Activated T-cell treated with anti-CD3 and anti-CD28 coated beads, Interleukin-2, amount 50 U/mL, for 72 hours (primary cell): ENCODE measurements at places on chromosomes 2 and 18. TPM values are rescaled to one million over a fixed set of nuclear protein-coding genes. Genes with fewer than 3 reads are reported as not detected.
A peak's percentile ranks its signal among the peaks of the same experiment; 100 is the strongest.

DNA sequence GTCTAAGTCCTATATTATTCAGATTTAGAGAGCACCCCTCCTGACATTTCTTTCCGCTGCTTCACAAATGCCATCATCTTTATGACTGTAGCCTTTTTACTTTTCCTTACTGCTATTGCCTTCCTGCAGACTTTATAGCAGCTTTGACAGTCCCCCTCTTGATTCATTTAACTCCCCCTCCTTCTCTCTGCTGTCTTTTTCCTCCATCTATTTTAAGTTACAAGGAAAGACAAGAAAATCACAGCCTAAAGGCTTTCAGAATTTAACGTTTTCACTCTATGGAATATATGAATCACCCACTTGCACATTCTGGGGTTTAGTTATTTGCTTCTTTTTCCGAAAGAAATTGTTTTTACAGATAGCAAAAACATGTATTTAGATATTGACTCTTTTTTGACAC is 183.4 kb upstream of the SETBP1 start:
- no peak overlapping the region for H3K4me3 ChIP-seq
- no peaks in the 10 kb centered on the region for H3K27me3 ChIP-seq
- no peak for DNase-seq
- H3K36me3 ChIP-seq = no peaks in the 10 kb centered on the region
- H3K27ac ChIP-seq = no peak overlapping the region
- H3K4me1 ChIP-seq = no peaks in the 10 kb centered on the region

DNA sequence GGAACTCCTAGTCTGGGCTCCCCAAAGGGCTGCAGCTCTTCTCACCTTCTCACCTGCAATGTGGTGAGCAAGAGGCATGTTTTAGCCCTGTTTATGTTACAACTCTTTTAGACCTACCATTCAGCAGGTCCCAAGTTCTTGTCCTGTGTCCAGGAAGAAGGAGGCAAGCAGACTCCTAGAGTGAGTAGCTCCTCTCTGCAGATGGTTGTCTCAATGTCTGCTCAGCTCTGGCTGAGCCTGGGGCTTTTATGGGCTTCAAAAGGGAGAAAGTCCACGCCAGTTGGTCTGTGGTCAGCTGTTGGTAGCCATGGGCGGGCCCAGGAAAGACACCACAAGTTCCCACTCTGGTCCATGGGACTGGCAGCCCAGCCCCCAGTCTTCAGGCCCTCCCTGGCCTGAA is 148.1 kb upstream of the HS6ST1 start:
- no peak for DNase-seq
- H3K27ac ChIP-seq = no peak overlapping the region
- H3K36me3 ChIP-seq = peaks cover 13% of the 10 kb centered on the region
- no peaks in the 10 kb centered on the region for H3K27me3 ChIP-seq
- no peak overlapping the region for H3K4me3 ChIP-seq
- no peaks in the 10 kb centered on the region for H3K4me1 ChIP-seq

Gene SLC30A3
- 1.5 TPM for total RNA-seq

Gene IKZF2
- total RNA-seq = 9.8 TPM

DNA sequence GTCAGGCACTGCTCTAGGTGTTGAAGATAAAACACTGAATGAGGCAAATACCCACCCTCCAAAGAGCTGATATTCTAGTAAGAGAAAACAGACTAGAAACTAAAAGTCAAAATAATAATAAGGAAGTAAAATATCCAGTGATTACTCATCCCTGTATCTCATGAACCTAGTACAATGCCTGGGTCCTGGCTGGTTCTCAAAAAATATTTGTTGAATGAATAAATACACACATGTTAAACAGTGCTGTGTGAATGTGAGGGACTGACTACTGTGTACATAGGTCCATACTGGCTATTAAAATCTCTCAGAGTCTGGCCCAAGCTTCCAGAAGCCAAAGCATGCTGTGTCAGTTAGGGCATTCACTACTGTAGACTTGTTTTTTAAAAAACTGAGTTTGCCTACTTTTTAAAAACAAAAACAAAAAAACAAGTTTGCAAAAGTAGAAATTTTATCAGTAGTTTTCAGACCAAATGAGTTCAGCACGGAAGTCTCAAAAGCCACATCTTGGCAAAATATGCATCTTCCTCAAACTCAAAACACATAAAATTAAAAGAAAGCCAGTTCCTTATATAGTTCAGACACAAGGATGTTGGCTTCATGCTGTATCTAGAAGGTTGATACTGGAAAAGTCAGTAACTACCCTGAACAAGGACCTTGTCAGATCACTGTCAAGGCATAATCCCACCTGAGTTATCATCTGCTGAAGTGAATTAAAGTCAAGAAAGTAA is 136.2 kb downstream of the THADA start:
- no peaks in the 10 kb centered on the region for H3K27me3 ChIP-seq
- H3K27ac ChIP-seq = peak overlapping the region; percentile 0

Gene VPS4B
- total RNA-seq = 70.8 TPM

Gene ICA1L
- 14.0 TPM for total RNA-seq

DNA sequence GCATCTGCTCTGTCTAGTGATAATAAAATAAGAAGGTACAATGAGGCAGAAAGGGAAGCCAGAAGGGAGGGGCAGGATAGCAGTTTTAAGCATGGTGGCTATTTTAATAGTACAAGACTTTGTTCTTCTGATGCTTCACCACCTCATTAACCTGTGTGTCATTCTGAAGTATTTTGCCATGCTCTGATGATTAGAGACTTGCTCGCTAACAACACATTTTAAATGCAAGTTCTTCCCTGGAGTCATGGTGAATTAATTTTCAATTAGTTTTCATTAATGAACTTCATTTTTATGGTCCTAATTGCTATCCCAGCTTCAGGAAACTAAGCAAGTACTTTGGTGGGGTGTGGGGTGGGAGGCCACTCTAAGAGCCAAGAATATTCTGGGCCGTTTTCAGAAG is 25.7 kb upstream of the LNPK start:
- H3K4me3 ChIP-seq = no peak overlapping the region
- peaks cover 24% of the 10 kb centered on the region for H3K27me3 ChIP-seq
- no peak overlapping the region for H3K27ac ChIP-seq
- H3K4me1 ChIP-seq = no peaks in the 10 kb centered on the region
- DNase-seq = no peak

GRCh38 chr2:145874466-145874865 is 1354.5 kb upstream of the ZEB2 start:
- H3K4me1 ChIP-seq = no peaks in the 10 kb centered on the region
- H3K27me3 ChIP-seq = no peaks in the 10 kb centered on the region
- no peak overlapping the region for H3K27ac ChIP-seq
- H3K4me3 ChIP-seq = no peak overlapping the region
- no peaks in the 10 kb centered on the region for H3K36me3 ChIP-seq
- no peak for DNase-seq

DNA sequence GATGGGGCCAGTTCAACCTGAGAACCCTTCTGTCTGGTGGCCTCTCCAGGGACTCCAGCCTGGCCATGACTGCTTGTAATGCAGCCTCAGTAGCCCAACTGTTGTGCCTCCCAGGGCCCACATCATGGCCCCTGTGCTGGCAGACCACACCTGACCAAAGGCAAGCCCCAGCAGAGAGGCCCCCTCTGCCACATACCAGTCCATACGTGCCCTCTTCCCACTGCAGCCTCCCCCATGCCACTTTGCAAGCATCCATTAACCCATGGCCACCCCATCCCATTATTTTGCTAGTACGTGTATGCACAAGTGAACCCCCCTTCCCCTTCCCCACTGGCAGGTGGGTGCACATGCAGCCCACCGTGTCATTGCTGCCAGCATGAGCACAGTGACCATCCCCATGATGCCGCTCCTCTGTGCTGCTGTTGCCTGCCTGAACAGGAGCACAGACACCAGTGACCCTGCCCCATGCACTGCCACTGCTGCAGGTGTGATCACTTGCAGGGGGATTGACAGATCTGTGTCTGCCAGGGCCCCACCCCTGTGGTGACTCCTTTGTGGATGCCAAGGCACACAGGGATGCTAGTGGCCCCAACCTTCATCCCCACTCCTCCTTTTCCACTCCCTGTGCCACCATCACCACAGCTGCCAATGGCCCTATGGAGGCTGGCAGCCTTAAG is 330.0 kb upstream of the DSEL start:
- no peaks in the 10 kb centered on the region for H3K4me1 ChIP-seq
- no peaks in the 10 kb centered on the region for H3K27me3 ChIP-seq
- H3K4me3 ChIP-seq = no peak overlapping the region
- no peak overlapping the region for H3K27ac ChIP-seq
- H3K36me3 ChIP-seq = no peaks in the 10 kb centered on the region

Gene ATP6V1B1
- total RNA-seq = not detected

Gene ABCB11
- not detected for total RNA-seq

GRCh38 chr2:155494744-155495143 is 796.2 kb downstream of the KCNJ3 start:
- no peak overlapping the region for H3K27ac ChIP-seq
- no peaks in the 10 kb centered on the region for H3K36me3 ChIP-seq
- H3K4me3 ChIP-seq = no peak overlapping the region
- DNase-seq = no peak
- H3K27me3 ChIP-seq = no peaks in the 10 kb centered on the region
- no peaks in the 10 kb centered on the region for H3K4me1 ChIP-seq

DNA sequence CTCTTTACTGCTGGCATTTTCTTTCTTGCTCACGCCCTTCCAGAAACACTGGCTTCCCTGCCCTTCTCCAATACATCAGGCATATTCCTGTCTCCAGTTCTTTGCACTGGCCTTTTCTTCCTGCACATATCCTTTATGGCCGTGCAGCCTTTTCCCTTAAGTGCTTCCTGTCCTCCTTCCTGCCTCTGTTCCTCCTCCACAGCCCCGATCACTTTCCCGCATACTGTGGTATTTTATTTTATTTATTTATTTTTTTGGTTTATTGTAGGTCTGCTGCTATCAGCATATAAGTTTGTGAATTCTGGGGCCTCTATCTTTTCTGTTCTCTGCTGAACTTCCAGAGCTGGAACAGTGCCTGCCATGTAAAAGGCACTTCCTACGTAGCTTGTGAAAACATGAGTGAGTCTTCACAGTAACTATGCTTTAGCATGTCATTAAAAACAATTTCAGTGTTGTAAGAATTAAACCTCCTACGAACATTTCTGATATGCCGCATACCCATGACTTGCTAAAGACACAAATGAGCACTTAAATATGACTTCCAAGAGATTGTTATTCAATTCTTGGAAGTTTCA is 289.1 kb downstream of the TRIB2 start:
- H3K36me3 ChIP-seq = no peaks in the 10 kb centered on the region
- H3K27me3 ChIP-seq = peaks cover 21% of the 10 kb centered on the region
- H3K4me1 ChIP-seq = no peaks in the 10 kb centered on the region
- no peak for DNase-seq

Gene PPP1R1C
- not detected for total RNA-seq

GRCh38 chr2:149679286-149679685 is 91.7 kb upstream of the MMADHC start:
- H3K4me1 ChIP-seq = no peaks in the 10 kb centered on the region

Gene RRM2
- 222 TPM for total RNA-seq

DNA sequence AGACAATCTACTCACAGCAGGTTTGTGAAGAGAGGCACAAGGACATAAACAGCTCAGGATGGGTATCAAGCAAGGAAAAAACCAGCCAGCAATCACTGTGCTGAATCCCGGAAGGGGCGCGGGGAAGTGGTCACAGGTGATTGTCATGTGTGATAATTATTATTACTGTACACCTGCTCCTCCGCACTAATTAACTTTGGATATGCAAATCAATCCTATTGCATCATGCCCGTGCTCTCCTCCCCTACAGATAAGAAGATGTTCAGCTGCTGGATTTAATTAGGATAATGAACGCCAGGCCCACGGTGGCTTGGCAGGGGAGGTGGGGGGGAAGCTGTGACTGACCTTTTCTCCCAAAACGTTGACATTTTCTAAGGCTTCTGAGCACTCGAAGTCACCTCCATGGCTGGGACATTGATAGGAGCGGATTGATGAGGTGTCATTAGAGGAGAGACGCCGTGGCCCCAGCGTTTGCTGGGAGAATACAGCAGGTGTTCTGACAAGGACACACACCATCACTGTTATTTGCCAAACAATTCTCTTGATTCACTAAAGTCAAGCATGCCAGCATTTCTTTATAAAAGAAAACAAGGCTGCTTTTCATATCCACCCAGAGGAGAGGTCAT is 160.3 kb upstream of the VRK2 start:
- no peaks in the 10 kb centered on the region for H3K4me1 ChIP-seq
- H3K36me3 ChIP-seq = no peaks in the 10 kb centered on the region
- DNase-seq = no peak
- no peak overlapping the region for H3K4me3 ChIP-seq
- peaks cover 6% of the 10 kb centered on the region for H3K27me3 ChIP-seq

- peak overlapping the region; percentile 94 for H3K27ac ChIP-seq
- no peaks in the 10 kb centered on the region for H3K27me3 ChIP-seq
- DNase-seq = no peak
- H3K4me3 ChIP-seq = peak overlapping the region; percentile 72
- H3K36me3 ChIP-seq = peaks cover 2% of the 10 kb centered on the region
Measured at GRCh38 chr2:203853271-203853670, 14.3 kb upstream of the CTLA4 start.

DNA sequence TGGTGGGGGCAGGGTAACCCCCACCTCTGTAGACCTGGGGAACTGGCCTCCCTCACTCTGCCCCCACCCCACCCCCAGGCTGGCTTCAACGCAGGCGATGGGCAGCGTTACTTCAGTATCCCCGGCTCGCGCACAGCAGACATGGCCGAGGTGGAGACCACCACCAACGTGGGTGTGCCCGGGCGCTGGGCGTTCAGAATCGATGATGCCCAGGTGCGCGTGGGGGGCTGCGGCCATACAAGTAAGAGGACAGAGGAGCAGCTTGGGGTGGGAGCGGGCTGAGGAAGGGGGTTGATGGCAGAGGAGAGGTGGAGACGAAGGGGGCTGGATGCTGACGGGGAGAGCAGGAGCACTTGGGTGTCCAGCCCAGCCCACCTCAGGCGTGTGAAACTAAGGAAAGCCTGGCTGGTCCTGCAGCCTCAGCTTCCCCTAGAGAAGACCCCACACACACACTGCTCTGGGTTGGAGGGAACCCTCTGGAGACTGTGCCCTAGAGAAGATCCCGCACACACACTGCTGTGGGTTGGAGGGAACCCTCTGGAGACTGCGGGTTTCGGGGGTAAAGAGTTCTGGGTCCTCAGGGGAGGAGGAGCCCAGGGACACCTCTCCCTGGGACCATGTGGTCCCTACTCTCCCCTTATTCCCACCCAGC is 36.2 kb downstream of the SNED1 start:
- H3K27me3 ChIP-seq = no peaks in the 10 kb centered on the region
- H3K4me1 ChIP-seq = no peaks in the 10 kb centered on the region

- peaks cover 7% of the 10 kb centered on the region for H3K27me3 ChIP-seq
- H3K27ac ChIP-seq = no peak overlapping the region
- no peak overlapping the region for H3K4me3 ChIP-seq
- no peak for DNase-seq
Measured at GRCh38 chr2:88543541-88544057, 83.7 kb downstream of the EIF2AK3 start.

- H3K4me1 ChIP-seq = no peaks in the 10 kb centered on the region
- no peak overlapping the region for H3K27ac ChIP-seq
- no peak overlapping the region for H3K4me3 ChIP-seq
- no peaks in the 10 kb centered on the region for H3K27me3 ChIP-seq
- H3K36me3 ChIP-seq = no peaks in the 10 kb centered on the region
- DNase-seq = no peak
Measured at GRCh38 chr2:52897511-52898044, 870.0 kb upstream of the CHAC2 start.

DNA sequence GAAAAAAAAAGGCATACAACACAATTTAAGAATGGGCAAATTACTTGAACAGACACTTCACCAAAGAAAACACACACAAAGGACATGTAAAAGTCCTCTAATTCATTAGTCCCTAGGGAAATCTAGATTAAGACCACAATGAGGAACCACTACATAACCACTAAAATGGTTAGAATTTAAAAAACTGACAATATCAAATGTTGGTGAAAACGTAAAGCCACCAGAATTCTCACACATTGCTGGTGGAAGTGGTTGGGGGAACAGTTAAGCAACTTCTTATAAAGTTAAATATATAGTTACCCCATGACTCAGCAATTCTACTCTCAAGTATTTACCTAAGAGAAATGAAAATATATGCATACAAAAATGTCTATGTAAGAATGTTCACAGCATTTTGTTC is 11.8 kb downstream of the RTN4 start:
- no peaks in the 10 kb centered on the region for H3K27me3 ChIP-seq
- H3K36me3 ChIP-seq = peaks cover 25% of the 10 kb centered on the region
- no peak overlapping the region for H3K27ac ChIP-seq
- H3K4me3 ChIP-seq = no peak overlapping the region
